ENCODE measurements at places on chromosomes 4 and X.
A peak's percentile ranks its signal among the peaks of the same experiment; 100 is the strongest.

GRCh38 chr4:102579794-102580462, 78.8 kb downstream of the NFKB1 start:
- DNase-seq: no peak

- DNase-seq: no peak
These were observed 54.3 kb downstream of the CCDC149 start for GRCh38 chr4:24858550-24858949.

GRCh38 chrX:108223585-108223984, 132.0 kb downstream of the ATG4A start:
- no peak for DNase-seq

DNA sequence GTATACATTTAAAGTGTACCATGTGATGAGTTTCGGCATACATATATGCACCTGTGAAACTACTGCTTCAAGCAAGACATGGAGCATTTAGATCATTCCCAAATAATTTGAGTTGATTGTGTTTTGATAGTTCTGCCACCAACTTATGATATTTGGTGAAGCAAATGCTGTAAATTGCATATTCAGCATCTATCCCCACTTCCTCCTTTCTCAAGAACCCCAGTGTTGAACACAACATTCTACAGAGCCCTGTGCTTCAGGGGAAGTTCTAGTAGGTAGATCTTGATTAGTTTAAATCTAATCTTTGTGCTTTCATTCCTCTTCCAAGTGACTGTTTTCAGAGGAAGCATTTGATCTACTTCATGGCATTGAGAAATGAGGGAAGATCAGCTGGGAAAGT, 5.4 kb upstream of the SHROOM3 start:
- no peak for DNase-seq

GRCh38 chr4:1363513-1363912, 16.5 kb downstream of the UVSSA start:
- no peak for DNase-seq

GRCh38 chrX:71292669-71293365, 8.7 kb upstream of the ITGB1BP2 start:
- DNase-seq: peak; percentile 35

DNA sequence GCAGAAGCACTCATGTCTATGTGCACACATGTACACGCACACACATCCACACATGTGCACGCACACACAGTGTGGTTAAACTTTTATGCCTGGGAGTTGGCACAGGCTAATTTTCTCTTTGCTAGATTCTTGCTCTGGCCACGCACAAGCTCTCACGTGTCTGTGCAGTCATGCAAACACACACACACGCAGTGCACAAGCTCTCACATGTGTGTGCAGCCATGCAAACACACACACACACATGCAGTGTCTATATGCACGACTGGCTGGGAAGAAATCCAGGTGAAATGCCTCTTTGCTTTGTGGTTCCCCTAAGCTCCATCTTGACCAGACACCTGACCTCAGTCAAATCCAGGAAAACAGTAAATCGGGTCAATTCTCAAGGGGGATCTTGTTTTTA, 138.0 kb downstream of the SHOX start:
- DNase-seq: no peak

GRCh38 chrX:54386314-54386713, 28.5 kb upstream of the WNK3 start:
- no peak for DNase-seq

- peak; percentile 60 for DNase-seq
These were observed 26.9 kb downstream of the ASB9 start for GRCh38 chrX:15242899-15243555.

DNA sequence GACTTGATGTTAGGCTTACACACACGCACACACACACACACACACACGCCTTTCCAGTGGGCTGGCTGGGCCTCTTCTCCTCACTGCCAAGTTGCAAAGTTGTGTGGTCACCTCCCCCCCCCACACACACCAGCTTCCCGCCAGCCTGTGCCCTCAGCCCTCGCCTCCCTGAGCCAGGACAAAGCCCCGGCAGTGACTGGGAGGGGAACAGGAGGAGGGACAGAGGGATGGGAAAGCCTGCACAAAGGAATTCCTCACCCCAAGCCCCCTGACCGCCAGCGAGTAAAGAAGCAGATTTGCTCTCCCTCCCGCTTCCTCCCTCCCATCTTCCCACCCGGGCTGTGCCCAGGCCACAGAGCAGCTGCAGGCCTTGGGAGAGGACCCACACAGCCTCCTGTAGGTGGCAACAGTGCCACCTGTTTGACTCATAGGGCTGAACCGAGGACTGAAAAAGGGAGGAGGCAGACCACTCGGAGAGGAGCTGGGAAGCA, at the start of gene GDPD2:
GDPD2 (plus strand) TSS at position 464 of the 491 bp plus-strand sequence. CDS start 1,671 bp downstream, outside the sequence.
- DNase-seq: no peak

GRCh38 chr4:11028334-11028733, 343.8 kb upstream of the CLNK start:
- no peak for DNase-seq

Measured in AG08395 (cell line).